Lower lobe of right lung (tissue), 2 donors: ENCODE measurements at places on chromosomes 1 and 21. TPM values are rescaled to one million over a fixed set of nuclear protein-coding genes. Genes with fewer than 3 reads are reported as not detected.
A peak's percentile ranks its signal among the peaks of the same experiment; 100 is the strongest.

- H3K27me3 ChIP-seq: no peaks in the 10 kb centered on the region
- H3K27ac ChIP-seq: no peak overlapping the region
- no peak for DNase-seq
- peaks cover 71% of the 10 kb centered on the region for H3K4me1 ChIP-seq
- no peak overlapping the region for H3K4me3 ChIP-seq
- H3K36me3 ChIP-seq: no peaks in the 10 kb centered on the region
Measured at GRCh38 chr1:108055387-108055786, 90.4 kb upstream of the VAV3 start.

GRCh38 chr1:110347182-110347893, 8.2 kb downstream of the RBM15 start:
- H3K36me3 ChIP-seq: peaks cover 47% of the 10 kb centered on the region
- H3K4me1 ChIP-seq: peaks cover 88% of the 10 kb centered on the region
- H3K4me3 ChIP-seq: no peak overlapping the region
- H3K27ac ChIP-seq: no peak overlapping the region

The PGBD2 gene
- total RNA-seq: 9.1 TPM

GRCh38 chr1:97097404-97097925, 375.9 kb downstream of the PTBP2 start:
- no peak for DNase-seq
- H3K27ac ChIP-seq: no peak overlapping the region
- peaks cover 17% of the 10 kb centered on the region for H3K36me3 ChIP-seq
- H3K4me1 ChIP-seq: no peaks in the 10 kb centered on the region
- H3K4me3 ChIP-seq: no peak overlapping the region

The SPATA6 gene
- 32.4 TPM for total RNA-seq

- no peaks in the 10 kb centered on the region for H3K36me3 ChIP-seq
- no peak for DNase-seq
- H3K4me3 ChIP-seq: no peak overlapping the region
- no peak overlapping the region for H3K27ac ChIP-seq
- no peaks in the 10 kb centered on the region for H3K27me3 ChIP-seq
- H3K4me1 ChIP-seq: no peaks in the 10 kb centered on the region
Measured at GRCh38 chr1:98389809-98390208, 271.7 kb upstream of the SNX7 start.

The KIAA1614 gene
- 4.1 TPM for total RNA-seq

The HRNR gene
- total RNA-seq: not detected

- no peaks in the 10 kb centered on the region for H3K27me3 ChIP-seq
- no peak overlapping the region for H3K4me3 ChIP-seq
- no peaks in the 10 kb centered on the region for H3K36me3 ChIP-seq
- no peaks in the 10 kb centered on the region for H3K4me1 ChIP-seq
Measured at GRCh38 chr1:54835970-54836369, 34.8 kb upstream of the TTC22 start.

- no peaks in the 10 kb centered on the region for H3K27me3 ChIP-seq
- no peaks in the 10 kb centered on the region for H3K4me1 ChIP-seq
- DNase-seq: no peak
- no peak overlapping the region for H3K27ac ChIP-seq
Measured at GRCh38 chr1:175673371-175674150, 69.8 kb downstream of the TNR start.

- peaks cover 14% of the 10 kb centered on the region for H3K36me3 ChIP-seq
- peaks cover 10% of the 10 kb centered on the region for H3K4me1 ChIP-seq
- no peak overlapping the region for H3K4me3 ChIP-seq
- DNase-seq: no peak
Measured at GRCh38 chr1:236051242-236051791, 13.6 kb downstream of the NID1 start.

DNA sequence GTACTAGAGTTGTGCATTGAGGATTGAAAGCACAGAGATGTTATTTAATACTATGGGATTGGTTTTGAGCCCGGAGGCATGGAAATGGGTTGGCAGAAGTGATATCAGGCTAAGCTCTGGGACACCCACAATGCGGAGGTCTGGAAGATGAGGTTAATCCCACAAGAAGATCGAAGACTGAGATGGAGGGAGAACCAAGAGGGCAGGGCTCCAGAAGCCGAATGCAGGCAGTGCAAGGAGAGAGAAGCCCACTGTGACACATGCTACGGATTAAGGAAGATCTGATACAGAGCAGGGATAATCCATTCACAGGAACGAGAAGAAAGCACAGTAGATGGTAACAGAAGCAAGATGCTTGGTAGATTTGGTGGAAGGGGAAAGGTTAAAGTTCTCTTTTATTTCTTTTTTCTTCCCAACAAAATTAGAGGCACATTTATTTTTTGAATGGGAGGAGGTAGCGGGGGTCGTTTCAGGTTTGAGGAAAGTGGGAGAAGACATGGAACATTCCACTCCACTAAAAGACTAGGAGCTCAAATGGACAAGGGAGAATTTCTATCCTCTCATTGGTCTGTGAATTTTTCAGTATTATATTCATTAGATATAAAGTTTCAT, 113.2 kb downstream of the NCAM2 start:
- H3K4me3 ChIP-seq: no peak overlapping the region
- no peaks in the 10 kb centered on the region for H3K36me3 ChIP-seq
- no peaks in the 10 kb centered on the region for H3K27me3 ChIP-seq
- no peaks in the 10 kb centered on the region for H3K4me1 ChIP-seq

- no peak overlapping the region for H3K27ac ChIP-seq
- no peak for DNase-seq
- H3K36me3 ChIP-seq: no peaks in the 10 kb centered on the region
- H3K4me1 ChIP-seq: no peaks in the 10 kb centered on the region
- H3K4me3 ChIP-seq: no peak overlapping the region
Measured at GRCh38 chr1:114901814-114902213, 47.2 kb downstream of the SYCP1 start.

DNA sequence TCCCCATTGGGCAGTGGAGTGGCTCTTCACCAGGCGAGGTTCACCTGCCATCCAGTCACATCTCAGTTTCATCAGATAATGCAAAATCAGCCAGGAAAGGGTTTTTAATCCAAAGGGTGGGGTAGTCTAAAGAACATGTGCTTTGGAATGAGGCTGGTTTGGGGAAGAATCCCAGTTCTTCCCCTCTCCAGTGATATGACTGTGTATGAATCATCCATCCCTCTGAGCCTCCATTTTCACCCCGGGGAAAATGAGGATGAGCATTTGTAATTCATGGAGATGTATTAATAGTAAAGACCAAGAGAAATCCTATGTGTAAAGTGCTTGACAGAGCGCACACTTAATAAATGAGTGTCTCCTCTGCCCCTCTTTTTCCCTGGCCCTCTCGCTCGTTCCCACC, 215.1 kb upstream of the FGGY start:
- no peaks in the 10 kb centered on the region for H3K36me3 ChIP-seq
- no peak overlapping the region for H3K27ac ChIP-seq
- H3K4me3 ChIP-seq: no peak overlapping the region
- no peak for DNase-seq
- peaks cover 22% of the 10 kb centered on the region for H3K4me1 ChIP-seq

GRCh38 chr1:224861339-224861716, 68.1 kb upstream of the DNAH14 start:
- no peak overlapping the region for H3K4me3 ChIP-seq
- no peak for DNase-seq
- no peaks in the 10 kb centered on the region for H3K27me3 ChIP-seq
- no peak overlapping the region for H3K27ac ChIP-seq
- H3K36me3 ChIP-seq: no peaks in the 10 kb centered on the region

DNA sequence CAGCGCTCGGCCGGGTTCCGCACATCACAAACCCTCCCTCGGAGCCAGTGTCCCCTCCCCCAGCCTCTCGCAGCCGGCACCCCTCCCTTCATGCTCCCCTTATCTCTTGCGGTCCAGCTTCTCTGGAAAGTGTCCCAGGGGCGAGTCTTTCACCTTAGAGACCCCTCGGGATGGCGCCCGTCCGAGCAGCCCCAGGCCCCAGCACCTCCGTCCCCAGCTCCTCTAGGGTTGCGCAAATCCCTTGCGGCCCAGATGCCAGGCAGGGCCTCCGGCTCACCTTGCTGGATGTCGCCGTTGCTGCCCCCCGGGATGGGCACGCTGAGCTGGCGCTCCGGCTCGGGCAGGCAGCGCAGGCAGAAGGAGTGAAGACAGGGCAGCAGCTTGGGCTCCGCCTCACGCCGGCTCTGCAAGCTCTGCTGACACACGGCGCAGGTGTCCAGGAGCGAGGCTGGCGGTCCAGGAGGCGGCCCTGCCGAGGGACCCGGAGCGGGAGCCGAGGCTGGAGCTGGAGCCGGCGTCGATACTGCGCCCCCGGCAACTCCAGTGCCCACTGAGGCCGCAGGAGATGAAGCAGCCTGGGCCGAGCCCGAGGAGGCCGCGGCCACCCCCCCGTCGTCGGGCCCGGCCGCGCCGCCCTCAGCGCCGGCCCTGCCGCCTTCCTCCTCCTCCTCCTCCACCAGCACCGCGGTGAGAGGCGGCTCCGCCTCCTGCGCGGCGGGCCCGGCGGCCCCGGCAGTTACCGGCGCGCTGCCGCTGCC, 550 bp downstream of the TRIM33 start:
- peak overlapping the region; percentile 99 for H3K4me3 ChIP-seq
- no peaks in the 10 kb centered on the region for H3K27me3 ChIP-seq
- H3K27ac ChIP-seq: peak overlapping the region; percentile 99

The FCRL2 gene
- total RNA-seq: 1.3 TPM

GRCh38 chr1:111249960-111250359, 22.4 kb downstream of the CHI3L2 start:
- no peak overlapping the region for H3K27ac ChIP-seq
- H3K4me3 ChIP-seq: no peak overlapping the region
- H3K27me3 ChIP-seq: no peaks in the 10 kb centered on the region
- no peaks in the 10 kb centered on the region for H3K36me3 ChIP-seq
- H3K4me1 ChIP-seq: no peaks in the 10 kb centered on the region

GRCh38 chr1:203807196-203807595, 11.8 kb downstream of the ZBED6 start:
- H3K4me3 ChIP-seq: no peak overlapping the region
- peaks cover 73% of the 10 kb centered on the region for H3K36me3 ChIP-seq
- DNase-seq: no peak
- H3K4me1 ChIP-seq: peaks cover 13% of the 10 kb centered on the region
- H3K27ac ChIP-seq: no peak overlapping the region

The SH2D1B gene
- 1.9 TPM for total RNA-seq

DNA sequence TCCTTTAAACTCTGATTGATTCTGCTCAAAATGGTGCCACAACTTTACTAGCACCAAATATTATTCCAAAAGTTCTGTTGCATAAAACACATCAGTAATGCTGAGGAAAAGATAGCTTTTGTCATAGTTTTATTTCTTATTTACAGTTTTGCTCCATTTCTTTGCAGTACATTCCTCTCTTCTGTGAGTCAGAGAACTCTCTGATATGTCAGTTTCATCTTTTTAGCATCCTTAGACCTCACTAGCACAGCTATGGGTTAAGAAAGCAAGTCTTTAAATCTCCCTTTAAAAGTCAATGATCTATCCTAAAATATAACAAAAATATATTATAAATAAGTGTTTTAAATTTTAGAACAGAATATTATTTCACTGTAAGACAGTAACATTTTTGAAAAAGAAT, 356.6 kb upstream of the SNX7 start:
- H3K4me3 ChIP-seq: no peak overlapping the region
- no peaks in the 10 kb centered on the region for H3K27me3 ChIP-seq
- no peak overlapping the region for H3K27ac ChIP-seq
- H3K36me3 ChIP-seq: no peaks in the 10 kb centered on the region

- H3K27ac ChIP-seq: no peak overlapping the region
- H3K4me1 ChIP-seq: no peaks in the 10 kb centered on the region
- peaks cover 34% of the 10 kb centered on the region for H3K36me3 ChIP-seq
- DNase-seq: no peak
Measured at GRCh38 chr1:92315766-92316599, 17.1 kb downstream of the RPAP2 start.

- H3K36me3 ChIP-seq: no peaks in the 10 kb centered on the region
- H3K27ac ChIP-seq: no peak overlapping the region
- no peak overlapping the region for H3K4me3 ChIP-seq
- no peak for DNase-seq
- no peaks in the 10 kb centered on the region for H3K4me1 ChIP-seq
- H3K27me3 ChIP-seq: no peaks in the 10 kb centered on the region
Measured at GRCh38 chr21:21238629-21239400, 240.6 kb downstream of the NCAM2 start.

The CIART gene
- total RNA-seq: 6.2 TPM

DNA sequence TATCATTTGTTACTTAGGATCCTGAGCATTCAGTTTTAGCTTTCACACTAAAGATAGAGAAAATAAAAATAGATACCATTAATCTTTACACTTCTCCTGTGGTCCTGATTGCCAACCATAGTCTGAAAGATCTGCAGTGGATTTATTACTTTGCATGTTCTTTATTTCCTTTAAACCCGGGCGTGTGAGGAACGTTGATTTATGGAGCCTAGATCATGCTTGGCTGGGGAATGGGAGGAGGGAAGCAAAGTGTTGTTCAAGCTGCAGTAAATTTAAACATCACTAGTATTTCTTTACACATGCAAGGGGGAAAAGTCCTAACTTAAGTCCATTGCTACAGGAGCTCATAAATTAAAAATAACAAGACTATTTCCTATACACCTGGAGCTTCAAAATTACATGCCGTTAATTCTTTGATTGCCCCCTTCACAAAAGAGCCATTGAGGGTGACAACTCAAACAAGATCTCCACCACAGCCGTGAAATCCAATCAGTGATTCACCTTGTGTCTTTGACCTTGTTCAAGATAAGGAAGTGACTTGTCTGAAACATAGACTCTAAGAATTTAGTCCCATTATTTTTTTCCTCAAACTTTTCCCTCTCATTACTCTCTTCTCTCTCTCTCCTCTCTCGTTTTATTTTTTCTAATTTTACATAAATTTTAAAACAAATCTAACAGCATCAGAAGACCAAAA, 282.7 kb downstream of the KIF26B start:
- H3K36me3 ChIP-seq: no peaks in the 10 kb centered on the region
- H3K4me3 ChIP-seq: no peak overlapping the region
- DNase-seq: no peak
- no peak overlapping the region for H3K27ac ChIP-seq
- no peaks in the 10 kb centered on the region for H3K27me3 ChIP-seq

GRCh38 chr1:69570356-69570755, 2.6 kb downstream of the LRRC7 start:
- peaks cover 42% of the 10 kb centered on the region for H3K27me3 ChIP-seq
- peaks cover 24% of the 10 kb centered on the region for H3K4me1 ChIP-seq
- no peaks in the 10 kb centered on the region for H3K36me3 ChIP-seq
- no peak overlapping the region for H3K27ac ChIP-seq
- DNase-seq: no peak
